ENCODE measurements at places on chromosomes 5 and 9.

GRCh38 chr5:154157483-154158378, 32.8 kb upstream of the GALNT10 start:
- DNase-seq, result no peak

GRCh38 chr9:122338536-122338935, 32.3 kb upstream of the PTGS1 start:
- no peak for DNase-seq

DNA sequence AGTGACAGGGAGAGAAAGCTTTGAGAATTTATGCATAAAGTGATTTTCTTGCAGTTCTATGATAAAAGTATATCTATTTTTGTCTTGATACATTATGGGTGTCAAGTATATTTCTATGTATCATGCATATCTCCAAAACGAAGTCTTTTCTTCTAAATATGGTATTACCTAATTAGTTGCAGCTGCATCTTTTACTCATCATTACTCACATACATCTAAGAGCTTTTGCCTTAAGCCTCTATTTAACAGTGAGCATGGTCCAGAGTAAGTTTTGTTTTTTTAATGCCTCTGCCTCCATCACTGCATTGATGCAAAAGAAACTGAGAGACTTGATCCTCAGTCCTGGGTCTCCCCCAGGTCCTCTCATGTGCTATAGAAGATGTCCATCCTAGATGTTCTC, 40.0 kb upstream of the SMC5 start:
- no peak for DNase-seq

- no peak for DNase-seq
Measured at GRCh38 chr5:109412981-109413402, 3.2 kb upstream of the PJA2 start.

GRCh38 chr9:14366076-14366475, 52.1 kb upstream of the NFIB start:
- no peak for DNase-seq

DNA sequence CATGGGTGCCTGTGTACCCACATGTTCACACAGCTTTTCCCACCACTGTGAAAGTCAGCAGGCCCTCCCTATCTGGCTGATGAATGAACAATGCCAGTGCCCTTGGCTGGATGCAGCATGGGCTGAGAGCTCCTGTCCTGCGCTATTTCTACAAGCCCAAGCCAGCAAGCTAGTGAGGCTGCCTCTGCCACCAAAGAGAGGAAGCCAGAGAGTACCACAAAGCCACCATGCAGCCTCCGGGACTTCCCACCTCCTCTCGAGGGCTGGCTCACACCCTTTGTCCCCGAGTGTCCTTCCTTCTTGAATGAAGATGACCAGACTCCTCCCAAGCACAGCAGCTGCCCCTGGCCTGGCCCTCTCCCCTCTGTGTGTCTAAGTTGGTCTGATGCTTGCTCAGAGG, 76.5 kb downstream of the SH3PXD2B start:
- DNase-seq, result no peak

DNA sequence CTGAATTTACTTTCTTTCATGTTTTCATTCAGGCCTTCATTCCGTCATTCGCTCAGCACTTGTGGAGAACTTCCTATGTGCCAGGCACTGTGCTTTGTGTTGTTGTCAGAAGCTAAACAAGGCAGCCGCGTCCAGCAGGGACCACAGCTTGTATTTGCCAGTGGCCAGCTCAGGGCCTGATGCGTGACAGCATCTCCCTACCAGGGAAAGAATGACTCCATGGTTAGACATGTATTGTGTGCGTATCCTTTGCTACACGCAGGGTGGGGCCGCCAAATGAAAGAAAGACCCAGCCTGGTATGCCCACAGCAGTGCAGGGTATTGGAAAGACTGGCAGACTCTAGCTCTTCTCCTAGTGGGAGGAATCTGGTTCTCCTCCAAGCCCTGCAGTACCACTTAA, 4.7 kb upstream of the COL27A1 start:
- DNase-seq, result no peak

- no peak for DNase-seq
Measured at GRCh38 chr9:35426627-35427026, 63.3 kb upstream of the RUSC2 start.

- DNase-seq, result no peak
Measured at GRCh38 chr5:95081500-95081960, 203.4 kb downstream of the MCTP1 start.

GRCh38 chr5:116144991-116145390, 60.2 kb downstream of the COMMD10 start:
- DNase-seq, result no peak

GRCh38 chr9:10251490-10251889, 361.3 kb downstream of the PTPRD start:
- no peak for DNase-seq

DNA sequence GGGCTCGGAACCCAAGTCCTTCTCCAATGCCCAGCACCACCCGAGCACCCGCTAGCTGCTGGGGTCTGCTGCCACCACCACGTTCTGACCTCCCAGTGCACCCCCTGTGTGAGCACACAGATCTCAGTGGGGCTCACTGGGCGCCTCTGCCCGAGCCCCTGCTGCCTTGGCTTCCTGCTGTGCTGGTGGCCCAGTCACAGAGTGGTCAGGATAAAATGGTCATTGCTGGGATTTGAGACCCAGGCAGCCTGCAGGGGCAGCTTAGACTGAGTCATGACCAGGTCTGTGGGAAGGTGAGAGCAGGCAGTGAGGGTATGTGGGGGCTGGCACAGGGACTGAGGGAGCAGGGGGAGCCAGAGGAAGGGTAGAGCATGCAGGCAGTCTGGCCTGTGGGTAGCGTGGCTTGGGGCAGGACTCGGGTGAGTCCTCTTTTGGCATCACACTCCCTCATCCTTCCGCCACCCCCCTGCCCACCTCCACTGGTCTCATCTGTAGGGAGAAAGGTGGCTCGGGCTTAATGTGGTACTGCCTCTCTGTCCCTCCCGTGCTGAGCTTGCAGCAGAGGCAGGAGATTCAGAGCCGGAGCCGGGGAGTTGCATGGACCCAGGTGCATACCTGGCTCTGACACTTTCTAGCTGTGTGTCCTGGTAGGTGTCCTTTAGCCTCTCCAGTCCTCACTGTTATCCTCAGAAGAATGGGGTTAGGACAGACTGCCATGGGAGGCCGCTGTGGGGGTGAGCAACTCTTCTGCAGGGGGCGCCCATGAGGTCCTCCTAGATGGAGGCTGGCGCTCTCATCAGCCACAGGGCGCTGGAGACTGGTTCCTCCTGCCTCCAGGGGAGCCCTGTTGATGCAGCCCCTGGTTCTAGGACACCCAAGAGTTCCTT, 32.1 kb downstream of the USP20 start:
- DNase-seq, result no peak
